ENCODE measurements at places on chromosomes 7 and 10. TPM values are rescaled to one million over a fixed set of nuclear protein-coding genes. Genes with fewer than 3 reads are reported as not detected.

- DNase-seq: no peak
Measured at GRCh38 chr7:27526131-27526530, 136.6 kb downstream of the HIBADH start.

Gene C10orf67
- not detected for total RNA-seq

Gene AKR1C8
- not detected for total RNA-seq

DNA sequence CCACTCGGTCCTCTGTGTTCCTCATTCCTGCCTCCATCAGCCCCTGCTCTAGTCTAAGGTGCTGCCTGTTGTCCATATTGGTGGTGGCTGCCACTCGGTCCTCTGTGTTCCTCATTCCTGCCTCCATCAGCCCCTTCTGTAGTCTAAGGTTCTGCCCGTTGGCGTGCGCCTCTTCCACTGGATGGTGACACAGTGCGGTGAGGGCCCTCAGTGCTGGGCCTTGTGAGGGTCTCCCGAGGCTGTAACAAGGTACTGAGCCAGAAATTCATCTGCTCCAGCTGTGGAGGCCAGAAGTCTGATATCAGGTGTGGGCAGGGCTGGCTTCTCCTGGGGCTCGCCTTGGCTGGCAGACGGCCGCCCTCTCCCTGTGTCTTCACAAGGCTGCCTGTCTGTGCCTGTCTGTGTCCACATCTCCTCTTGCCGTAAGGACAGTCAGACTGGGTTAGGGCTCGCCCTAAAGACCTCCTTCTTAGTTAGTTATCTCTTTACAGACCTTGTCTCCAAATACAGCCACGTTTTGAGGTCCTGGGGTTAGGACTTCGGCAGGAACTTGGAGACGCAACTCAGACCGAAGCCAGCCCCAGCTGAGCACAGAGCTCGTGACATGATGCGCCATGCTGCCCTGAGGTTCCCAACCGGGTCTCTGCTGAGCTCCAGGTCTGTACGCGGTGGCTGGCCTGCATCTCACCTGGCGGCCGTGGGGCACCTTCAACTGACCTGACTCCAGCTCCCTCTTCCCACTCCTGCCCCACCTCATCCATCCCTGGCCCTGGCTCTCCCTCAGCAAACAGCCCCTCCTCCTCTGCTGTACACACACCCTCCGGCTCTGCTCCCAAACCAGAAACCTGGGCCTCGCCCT, 181.4 kb upstream of the SHH start:
- DNase-seq: no peak

Gene PTPRZ1
- not detected for total RNA-seq

DNA sequence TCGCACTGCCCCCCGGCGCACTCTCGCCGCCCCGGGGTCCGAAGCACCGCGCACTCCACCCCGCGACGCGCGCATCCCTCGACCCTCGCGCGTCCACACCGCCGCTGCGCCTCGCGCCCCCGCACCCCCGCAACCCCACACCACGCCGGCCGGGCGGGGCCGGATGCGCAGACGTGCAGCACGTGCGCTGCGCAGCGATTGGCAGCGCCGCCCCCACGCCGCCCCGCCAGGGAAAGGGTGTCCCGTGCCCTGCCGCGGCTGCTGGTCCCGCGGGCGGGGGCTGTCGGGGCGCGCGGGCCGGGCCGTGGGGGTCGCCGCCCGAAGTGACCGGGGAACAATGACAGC, 53.7 kb upstream of the KDM7A start:
- peak; percentile 82 for DNase-seq

DNA sequence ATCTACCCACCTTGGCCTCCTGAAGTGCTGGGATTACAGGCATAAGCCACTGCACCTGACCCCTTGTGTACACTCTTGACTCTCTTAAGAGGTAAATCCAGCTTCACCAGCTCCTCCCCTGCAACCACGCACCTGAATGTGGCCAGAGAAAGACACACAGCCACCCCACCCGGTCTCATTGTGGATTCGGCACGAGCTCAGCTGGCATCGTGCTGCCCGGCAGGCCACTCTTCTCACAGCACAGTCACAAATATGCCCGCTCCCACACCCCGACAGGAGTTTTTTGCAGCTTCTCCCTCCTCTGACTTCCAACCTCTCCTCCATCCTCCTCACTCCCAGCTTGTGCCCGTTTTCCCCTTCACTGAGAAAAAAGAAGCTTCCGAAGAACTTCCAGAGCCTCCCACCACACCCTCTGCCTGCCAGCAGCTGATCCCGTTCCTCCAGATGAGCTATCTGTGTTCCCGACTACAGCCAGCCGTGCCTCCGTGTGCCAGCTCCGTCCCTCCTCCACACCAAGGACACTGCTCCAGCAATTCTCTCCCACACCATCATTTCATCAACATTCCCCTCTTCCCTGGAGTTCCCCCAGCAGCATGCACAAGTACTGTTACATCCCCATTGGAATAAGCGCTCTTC, 8.0 kb upstream of the SMARCD3 start:
- no peak for DNase-seq

DNA sequence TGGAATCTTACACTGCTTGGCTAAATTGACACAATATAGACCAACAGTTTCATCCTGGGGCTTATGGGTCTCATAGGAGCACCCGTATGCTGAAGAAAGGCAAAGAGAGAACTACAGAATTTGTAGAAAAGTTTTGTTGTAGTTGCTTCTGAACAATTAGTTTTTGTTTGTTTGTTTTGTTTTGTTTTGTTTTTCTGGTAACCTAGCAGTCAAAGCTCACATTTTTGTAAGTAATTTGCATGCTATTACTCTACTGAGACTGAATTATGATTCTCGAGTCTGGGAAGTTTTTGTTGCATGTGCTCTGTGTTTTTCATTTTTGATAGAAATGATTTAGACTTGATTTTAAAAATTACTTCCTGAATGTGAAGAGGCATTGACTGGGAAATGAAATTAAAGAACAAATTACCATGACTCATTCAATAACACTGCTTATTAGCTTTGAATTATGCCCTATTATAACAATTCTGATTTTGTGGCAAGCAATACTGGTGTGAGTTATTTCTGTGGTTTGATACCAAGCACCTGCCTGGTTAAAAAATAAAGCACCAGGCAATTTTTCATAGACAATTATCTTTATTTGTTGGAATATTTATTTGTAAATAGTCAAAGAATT, 438 bp downstream of the LSMEM1 start:
- no peak for DNase-seq
